ENCODE measurements at places on chromosomes 2 and 18.

GRCh38 chr2:105005181-105005951 is 32.5 kb upstream of the MRPS9 start:
- DNase-seq, result no peak

DNA sequence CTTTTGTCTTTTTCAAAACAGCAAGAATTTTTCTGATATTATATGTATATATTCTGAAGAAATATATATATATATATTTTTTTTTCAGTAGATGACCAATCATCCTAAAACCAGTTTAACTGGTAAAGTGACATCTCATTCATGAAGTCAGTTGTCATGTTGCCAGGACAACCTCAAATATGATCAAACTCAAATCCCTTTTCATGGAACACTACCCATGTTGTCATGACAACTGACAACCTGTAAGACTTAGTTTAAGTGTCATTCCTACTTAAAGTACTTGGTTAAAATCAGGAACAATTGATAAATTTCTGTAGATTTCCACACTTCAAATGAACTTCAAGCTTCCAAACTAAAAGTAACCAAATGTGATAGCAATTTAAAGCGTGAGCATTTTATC is 101.8 kb upstream of the ERBB4 start:
- no peak for DNase-seq

DNA sequence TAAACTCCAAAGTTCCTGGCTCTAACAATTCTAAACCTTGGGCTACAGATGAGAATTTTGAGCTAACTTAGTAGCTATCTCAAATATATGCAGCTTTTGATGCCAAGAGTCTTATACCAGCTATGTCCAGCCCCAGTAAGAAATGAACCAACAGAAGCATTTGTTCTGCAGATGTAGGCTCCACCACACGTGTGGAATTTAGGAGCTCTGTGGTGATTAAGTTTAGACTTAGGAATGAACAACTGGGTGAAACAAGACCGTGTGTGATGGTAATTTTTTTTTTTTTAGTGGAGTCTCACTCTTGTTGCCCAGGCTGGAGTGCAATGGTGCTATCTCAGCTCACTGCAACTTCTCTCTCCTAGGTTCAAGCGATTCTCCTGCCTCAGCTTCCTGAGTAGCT is 179.7 kb downstream of the ANKRD30B start:
- no peak for DNase-seq

DNA sequence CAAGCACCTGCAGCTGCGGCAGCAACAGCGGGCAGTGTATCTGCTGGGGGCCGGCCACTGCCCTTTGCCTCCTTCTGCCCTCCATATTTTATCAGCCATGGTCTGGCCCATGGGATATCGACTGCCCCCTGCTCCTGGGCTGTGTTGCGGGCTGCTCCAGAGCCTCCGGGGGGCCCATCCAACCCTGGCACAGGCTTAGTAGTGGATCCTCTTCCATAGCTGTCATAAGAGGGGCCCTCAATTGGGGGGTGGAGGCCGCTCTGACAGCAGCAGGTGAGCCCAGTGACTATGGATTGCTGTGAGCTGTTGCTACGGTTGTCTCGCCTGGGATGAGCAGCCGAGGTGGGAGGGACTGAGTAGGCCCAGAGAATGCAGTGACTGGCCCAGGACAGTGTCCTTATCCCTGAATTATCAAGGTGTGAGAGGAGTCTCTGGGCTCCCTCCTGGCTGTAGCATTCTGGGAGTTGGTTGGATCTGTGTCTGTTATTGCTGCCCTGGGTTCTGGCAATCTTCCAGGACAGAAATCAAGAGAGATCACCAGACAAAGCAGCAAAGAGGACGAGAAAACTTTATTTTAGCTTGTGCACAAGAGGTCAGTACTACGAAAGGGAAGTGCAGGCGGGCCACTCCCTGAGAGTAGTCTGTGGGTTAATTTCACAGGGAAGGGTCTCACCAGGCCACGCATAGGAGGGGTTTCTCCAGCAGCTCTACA is 145.1 kb downstream of the ASB1 start:
- DNase-seq, result no peak

- DNase-seq, result no peak
These were observed 25.5 kb downstream of the ITPRID2 start for GRCh38 chr2:181916726-181917718.

GRCh38 chr18:54389143-54389505 is 31.4 kb downstream of the C18orf54 start:
- DNase-seq, result no peak

GRCh38 chr2:174570318-174570958 is 27.2 kb downstream of the WIPF1 start:
- no peak for DNase-seq

GRCh38 chr18:23718243-23718720 is 29.0 kb downstream of the LAMA3 start:
- no peak for DNase-seq

DNA sequence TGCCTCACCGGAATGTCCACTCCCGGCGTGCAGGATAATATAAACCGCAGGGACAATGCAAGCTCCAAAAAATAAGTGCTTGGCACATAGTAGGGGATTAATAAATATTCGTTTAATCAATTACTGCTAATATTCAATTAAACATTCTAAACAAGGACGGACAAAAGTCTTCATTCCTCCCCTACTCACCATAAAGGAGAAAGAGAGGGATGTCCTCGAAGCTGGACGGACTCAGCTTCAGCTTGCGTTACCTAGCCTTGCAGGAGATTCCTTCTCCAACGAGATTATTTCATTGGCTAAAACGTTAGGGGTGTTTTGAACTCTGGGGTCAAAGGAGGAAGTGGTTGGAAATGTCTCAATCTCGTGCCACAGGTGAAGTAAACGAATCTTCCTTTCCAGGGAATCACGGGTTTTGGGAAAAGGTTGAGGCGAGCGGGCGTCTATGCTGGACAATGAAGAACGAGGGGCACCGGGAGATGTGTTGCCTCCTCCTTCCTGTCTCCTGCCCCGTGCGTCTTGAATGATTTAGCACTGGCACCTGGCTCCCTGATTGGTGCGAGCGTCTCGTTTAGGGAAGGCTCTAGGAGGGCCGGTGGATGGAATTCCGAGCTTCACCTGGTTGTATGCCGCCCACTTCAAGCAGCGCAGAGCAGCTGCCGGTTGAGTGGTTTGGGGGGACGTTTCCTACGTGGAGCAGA is 2.0 kb upstream of the GAD1 start:
- DNase-seq, result no peak

- DNase-seq, result no peak
These were observed 22.0 kb upstream of the HNMT start for GRCh38 chr2:137942037-137942832.

GRCh38 chr18:79770826-79771225 is 26.9 kb upstream of the KCNG2 start:
- DNase-seq, result no peak

DNA sequence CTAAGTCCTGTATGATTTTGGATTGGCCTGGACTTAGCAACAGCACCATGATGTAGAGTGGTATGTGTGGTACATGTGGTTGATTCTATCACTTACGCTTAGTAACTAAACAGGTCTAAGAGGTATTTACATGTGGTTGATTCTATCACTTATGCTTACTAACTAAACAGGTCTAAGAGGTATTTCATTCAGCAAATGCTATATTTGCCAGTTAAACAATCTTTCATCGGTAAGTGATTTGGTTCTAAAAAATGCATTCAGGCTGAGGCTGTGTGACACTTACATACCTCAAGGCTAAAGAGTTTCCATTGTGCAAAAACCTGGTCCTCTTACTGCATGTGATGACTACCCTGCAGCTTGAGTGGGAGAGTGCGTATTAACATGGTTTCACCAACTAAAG is 13.1 kb downstream of the EIF4E2 start:
- no peak for DNase-seq

DNA sequence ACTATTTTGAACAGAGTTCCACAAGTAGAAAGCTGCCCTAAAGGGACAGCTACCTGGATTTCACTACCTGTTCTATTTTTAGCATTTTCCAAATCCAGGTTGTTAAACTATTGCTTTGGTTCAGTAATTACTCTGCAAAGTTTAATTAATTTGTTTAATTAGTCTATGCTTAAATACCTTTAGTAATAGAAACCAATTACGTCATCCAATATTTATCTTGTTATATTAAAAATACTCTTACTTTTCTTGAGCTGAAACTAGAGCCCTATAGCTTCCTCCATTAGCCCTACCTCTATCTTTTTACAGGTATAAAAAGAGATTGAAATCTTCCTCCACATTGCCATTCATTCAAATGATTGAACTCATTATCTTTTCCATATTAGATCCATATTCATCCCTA is 514.6 kb downstream of the DSC3 start:
- DNase-seq, result no peak

GRCh38 chr18:31750273-31750672 is 10.4 kb downstream of the SLC25A52 start:
- no peak for DNase-seq

DNA sequence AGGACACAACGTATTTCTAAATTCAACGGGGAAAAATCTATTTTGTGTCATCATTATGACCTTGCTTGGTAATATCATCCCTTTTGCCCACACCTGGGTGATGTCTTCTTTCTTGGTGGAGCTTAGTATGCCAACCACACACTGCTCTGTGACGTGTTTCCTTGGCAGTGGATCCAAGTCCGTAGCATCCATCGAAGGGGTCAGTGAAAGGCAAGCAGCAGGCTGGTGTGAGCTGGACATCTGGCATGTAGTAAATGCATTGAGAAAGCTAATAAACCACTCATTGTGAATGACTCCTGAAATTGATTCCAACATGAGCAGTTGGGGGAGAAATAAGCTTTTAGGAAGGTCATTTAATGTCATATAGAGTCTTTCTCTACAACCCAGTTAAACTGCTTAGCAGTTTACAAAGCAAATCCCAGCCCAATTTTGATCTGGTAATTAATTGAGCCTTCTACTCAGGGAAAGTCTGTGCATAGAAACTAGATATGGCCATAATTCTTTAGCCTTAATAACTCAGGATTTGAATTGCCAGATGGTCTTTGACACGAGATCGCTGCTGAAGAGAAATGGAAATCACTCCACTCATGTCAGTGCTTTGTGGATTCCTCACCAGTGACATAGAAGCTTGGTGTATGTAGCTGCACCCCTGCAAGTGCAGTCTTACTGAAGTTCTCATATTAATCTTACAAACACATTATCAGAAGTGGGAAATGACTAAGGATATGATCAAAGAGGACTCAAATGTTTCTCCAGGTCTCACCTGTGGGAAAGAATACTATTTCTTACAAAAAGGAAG is 494.8 kb downstream of the CMPK2 start:
- DNase-seq, result no peak

DNA sequence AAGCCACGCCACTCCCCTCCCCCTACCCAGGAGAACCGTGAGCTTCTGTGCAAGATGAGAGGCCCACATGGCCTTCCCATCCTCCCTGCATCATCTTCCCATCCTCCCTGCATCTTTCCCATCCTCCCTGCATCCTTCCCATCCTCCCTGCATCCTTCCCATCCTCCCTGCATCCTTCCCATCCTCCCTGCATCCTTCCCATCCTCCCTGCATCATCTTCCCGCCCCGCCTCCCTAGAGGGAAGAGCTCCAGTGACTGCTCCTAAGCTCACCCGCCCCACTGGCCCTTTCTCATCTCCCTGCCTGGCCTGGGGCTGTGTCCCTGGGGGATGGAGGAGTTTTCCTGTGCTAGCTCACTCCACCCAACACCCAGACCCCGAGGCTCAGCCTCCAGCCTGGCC is 93.3 kb upstream of the ASAP2 start:
- no peak for DNase-seq

GRCh38 chr18:3816610-3817363 is 366.8 kb downstream of the TGIF1 start:
- DNase-seq, result no peak

DNA sequence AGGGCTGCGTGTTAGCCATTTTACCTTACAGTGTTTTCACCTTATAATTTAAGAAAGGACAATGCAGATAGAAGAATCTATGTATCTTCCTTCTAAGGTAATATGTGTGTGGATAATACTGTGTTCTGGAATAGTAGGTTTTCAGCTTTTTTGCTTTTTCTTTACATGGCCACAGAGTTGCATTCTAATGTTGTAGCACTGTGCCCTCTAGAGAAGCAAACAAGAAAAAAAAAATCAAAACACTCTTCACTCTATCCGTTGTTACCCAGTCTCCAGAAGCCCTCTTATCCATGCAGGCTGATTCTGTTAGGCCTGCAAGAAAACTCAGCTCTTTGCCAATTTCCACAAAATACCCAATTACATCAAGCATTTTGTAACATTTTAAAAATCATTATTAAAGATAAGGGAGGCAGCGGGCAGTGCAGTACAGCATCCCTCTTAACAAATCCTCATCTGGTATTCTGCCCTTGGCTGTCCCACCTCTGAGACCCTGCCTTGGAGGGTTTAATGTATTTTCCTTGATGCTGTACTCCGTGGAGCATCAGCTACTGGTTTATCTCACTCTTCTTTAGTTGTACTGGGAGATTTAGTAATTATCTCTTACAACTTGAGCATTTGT is 41.8 kb downstream of the CDH7 start:
- no peak for DNase-seq

GRCh38 chr2:49959961-49960553 is 805.7 kb upstream of the FSHR start:
- no peak for DNase-seq

DNA sequence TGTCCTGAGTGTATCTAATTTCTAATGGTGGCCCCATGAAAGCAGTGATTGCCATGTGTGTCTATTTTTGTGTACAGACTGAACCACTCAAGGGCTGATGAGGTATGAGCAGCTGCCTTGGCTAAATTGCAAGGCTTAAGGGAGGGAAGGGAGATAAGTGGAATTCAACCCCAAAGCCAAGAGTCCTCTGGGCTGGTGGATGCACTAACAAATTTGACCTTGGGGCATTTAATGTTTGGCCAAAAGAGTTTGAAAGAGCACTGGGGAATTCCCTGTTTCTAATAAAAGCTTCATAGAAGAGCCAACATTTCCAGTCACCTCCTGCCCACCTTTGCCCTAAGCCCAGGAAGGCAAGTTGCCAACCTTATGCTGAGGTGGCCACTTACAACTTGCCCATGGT is 172.1 kb downstream of the SETBP1 start:
- no peak for DNase-seq

- no peak for DNase-seq
These were observed 1231.6 kb upstream of the GYPC start for GRCh38 chr2:125424266-125424785.

GRCh38 chr18:36597636-36598035 is 231.2 kb downstream of the TPGS2 start:
- DNase-seq, result no peak

DNA sequence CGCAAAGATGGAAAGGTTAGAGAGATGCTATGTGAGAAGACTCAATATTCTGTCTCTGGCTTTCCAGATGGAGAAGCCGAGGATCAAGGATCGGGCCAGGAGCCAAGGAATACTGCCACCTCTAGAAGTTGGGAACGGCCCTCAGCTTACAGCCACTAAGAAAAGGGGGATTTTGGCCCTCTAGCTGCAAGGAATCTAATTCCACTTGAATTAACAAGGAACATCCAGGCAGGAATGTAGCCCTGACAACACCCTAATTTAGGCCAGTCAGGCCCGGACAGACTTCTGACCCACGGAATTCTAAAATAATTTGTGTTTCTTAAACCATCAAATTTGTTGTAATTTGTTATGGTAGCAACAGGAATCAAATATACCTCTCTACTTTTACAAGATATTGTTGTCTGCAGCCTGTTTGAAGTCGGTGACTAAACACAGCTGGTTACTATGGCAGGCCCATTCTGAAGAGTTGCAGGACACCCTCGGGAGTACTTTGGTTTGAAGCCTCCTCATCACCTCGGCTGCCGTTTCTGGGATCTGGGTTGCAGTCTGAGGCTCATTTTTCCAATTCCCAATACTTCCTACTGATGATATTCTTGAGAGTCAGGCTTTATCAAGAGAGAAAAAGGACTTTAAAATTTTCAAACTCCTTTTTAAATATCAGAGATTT is 1131.2 kb downstream of the TSN start:
- no peak for DNase-seq

All from stimulated activated CD4-positive, alpha-beta T cell treated with anti-CD3 and anti-CD28 coated beads, Interleukin-2, amount 100 ng/mL, for 4 hours (primary cell).